Prostate gland (tissue), 2 donors: ENCODE measurements at places on chromosomes 1 and 21.
A peak's percentile ranks its signal among the peaks of the same experiment; 100 is the strongest.

DNA sequence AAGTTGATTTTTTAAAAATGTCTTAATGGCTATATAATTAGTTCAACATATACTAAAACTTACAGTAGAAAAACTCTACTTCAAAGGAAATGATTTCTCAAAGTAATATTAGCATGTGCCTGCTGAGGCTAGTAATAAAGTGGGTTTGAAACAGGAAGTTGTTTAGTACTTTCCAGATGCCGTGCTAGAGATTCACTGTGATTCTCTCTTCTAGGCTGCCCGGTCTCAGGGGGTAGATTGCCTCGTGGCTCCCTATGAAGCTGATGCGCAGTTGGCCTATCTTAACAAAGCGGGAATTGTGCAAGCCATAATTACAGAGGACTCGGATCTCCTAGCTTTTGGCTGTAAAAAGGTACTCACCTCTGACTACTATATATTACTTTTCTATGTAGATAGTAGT is 9.1 kb downstream of the EXO1 start:
- no peak for DNase-seq

DNA sequence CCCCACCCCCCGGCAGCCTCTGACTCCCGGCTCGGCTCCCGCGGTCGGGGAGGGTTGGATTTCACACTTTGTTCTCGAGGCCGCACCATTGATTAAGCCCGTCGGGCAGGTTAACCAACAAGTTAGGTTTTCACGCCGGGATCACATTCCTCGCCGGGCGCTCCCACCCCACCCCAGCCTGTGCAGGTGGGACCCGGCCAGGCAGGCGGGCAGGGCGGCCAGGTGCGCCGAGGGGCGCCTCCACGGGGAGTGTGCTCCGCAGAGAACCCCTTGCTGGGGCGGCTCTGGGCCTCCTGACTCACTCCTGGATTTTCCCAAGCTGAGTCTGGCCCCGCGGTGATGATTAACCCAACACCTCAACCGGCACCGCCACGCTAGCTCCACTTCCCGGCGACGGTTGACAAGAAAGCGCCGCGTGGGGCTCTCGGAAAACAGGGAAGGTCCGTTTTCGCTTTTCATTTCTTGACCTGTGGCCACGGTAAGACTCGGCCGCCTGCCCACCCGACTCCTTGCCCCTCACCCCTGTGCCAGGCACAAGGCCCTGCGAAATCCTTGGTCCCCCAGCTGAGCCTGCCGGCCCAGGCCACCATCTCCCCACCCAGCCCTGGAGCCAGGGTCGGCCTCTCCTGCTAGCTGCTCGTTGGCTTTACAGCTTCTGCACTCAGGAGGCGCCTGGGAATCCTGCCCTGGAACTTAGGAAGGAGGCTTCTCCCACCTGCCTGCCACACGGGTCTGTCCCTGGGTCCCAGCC is 8.8 kb upstream of the TTLL10 start:
- DNase-seq, result peak; percentile 61

DNA sequence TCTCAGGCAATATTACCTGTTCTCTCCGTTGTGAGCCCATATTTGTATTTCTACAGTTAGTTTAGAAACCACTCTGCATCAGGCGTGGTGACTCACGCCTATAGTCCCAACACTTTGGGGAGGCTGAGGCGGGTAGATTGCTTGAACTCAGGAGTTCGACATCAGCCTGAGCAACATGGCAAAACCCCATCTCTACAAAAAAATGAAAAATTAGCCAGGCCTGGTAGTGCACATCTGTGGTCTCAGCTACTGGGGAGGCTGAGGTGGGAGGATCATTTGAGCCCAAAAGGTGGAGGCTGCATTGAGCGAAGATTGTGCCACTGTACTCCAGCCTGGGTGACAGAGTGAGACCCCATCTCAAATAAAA is 19.7 kb upstream of the ID3 start:
- DNase-seq, result no peak

GRCh38 chr21:42844411-42845113 is 34.8 kb downstream of the WDR4 start:
- DNase-seq, result peak; percentile 70
